ENCODE measurements at places on chromosomes 5 and 9. TPM values are rescaled to one million over a fixed set of nuclear protein-coding genes. Genes with fewer than 3 reads are reported as not detected.

DNA sequence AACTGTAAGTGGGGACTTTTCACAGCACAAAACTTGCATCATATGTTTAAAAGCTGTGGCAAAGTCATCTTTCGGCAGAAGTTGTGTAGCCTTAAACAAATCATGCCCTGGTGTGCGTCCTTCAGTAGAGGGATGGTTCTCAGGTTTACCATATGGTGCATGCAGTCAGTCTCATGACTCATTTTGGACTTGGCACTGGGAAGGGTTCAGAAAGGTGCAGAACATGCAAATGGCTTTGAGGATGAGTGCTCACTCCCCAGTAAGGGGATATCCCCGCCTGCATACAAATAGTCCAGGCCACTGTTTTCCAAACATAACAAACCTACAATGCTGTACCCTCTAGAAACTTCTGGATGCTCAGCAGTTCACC, 260.3 kb downstream of the NDUFS4 start:
- no peak for DNase-seq

Gene SLC36A3
- total RNA-seq, result not detected

- DNase-seq, result no peak
These were observed 76.3 kb downstream of the CACNA1B start for GRCh38 chr9:137953683-137954438.

Gene FUT7
- total RNA-seq, result not detected

Gene FIBCD1
- total RNA-seq, result not detected

- no peak for DNase-seq
These were observed 30.4 kb upstream of the FYB1 start for GRCh38 chr5:39249564-39250274.
